Type B pancreatic cell (in vitro differentiated cells): ENCODE measurements at places on chromosomes 1 and 21. TPM values are rescaled to one million over a fixed set of nuclear protein-coding genes. Genes with fewer than 3 reads are reported as not detected.

- no peaks in the 10 kb centered on the region for H3K4me1 ChIP-seq
- no peak for DNase-seq
- H3K27ac ChIP-seq = no peak overlapping the region
- peaks cover 14% of the 10 kb centered on the region for H3K27me3 ChIP-seq
These were observed 58.2 kb upstream of the ADAR start for GRCh38 chr1:154666051-154666790.

GRCh38 chr1:210618369-210618768 lies 289.7 kb downstream of the HHAT start:
- H3K36me3 ChIP-seq = no peaks in the 10 kb centered on the region
- no peak overlapping the region for H3K4me3 ChIP-seq
- no peaks in the 10 kb centered on the region for H3K27me3 ChIP-seq
- DNase-seq = no peak

- H3K27me3 ChIP-seq = no peaks in the 10 kb centered on the region
- H3K4me1 ChIP-seq = no peaks in the 10 kb centered on the region
- H3K4me3 ChIP-seq = no peak overlapping the region
- DNase-seq = no peak
- H3K36me3 ChIP-seq = peaks cover 14% of the 10 kb centered on the region
These were observed 96.2 kb downstream of the ZMYM4 start for GRCh38 chr1:35364741-35365140.

DNA sequence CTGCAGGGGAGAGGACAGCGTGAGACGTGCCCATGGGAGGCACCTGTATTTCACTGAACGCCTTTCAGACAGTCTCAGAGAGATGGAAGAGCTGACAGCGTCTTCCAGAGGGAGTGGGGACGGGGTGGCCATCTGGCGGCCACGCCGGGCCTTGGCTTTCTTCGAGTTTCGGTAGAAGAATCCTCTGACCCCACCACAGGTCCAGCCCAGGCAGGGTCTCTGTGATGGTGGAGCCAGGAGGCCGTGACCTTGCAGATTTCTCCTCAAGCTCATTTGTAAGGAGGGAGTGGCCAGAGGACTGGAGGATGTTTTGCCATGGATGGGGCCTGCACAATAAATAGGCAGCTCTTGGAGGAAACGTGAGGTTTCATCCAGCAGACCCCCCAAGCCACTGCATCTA lies 47.6 kb upstream of the ADARB1 start:
- H3K27me3 ChIP-seq = peaks cover 12% of the 10 kb centered on the region
- no peak overlapping the region for H3K27ac ChIP-seq
- no peaks in the 10 kb centered on the region for H3K36me3 ChIP-seq
- H3K4me3 ChIP-seq = no peak overlapping the region

GRCh38 chr1:114156538-114157274 lies 3.0 kb upstream of the SYT6 start:
- H3K4me1 ChIP-seq = peaks cover 4% of the 10 kb centered on the region
- no peak overlapping the region for H3K27ac ChIP-seq
- no peak overlapping the region for H3K4me3 ChIP-seq
- no peak for DNase-seq
- H3K27me3 ChIP-seq = peaks cover 89% of the 10 kb centered on the region
- no peaks in the 10 kb centered on the region for H3K36me3 ChIP-seq

DNA sequence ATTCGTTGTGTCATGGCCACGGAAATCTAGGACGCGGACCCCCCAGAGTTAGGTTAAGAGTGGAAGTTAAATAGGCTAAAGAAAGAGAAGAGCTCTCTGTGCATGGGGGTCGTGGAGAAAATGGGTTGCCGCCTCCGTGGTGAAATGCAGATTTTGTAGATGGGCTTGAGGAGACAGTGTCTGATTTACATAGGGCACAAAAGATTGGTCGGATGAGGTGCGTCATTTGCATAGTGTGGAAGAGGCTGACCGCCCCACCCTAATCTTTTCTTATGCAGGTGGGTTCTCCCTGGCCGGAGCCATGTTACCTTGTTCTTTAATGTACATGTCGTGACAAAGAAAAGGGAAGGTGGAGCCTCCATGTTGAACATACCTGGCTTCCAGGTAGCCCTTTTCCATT lies 14.3 kb upstream of the SLC5A9 start:
- peaks cover 32% of the 10 kb centered on the region for H3K27me3 ChIP-seq
- no peak overlapping the region for H3K27ac ChIP-seq
- no peaks in the 10 kb centered on the region for H3K4me1 ChIP-seq
- DNase-seq = no peak

- H3K27ac ChIP-seq = no peak overlapping the region
- no peaks in the 10 kb centered on the region for H3K27me3 ChIP-seq
- H3K36me3 ChIP-seq = peaks cover 27% of the 10 kb centered on the region
- H3K4me3 ChIP-seq = no peak overlapping the region
- no peak for DNase-seq
These were observed 153.5 kb downstream of the TGFBR3 start for GRCh38 chr1:91732291-91733107.

DNA sequence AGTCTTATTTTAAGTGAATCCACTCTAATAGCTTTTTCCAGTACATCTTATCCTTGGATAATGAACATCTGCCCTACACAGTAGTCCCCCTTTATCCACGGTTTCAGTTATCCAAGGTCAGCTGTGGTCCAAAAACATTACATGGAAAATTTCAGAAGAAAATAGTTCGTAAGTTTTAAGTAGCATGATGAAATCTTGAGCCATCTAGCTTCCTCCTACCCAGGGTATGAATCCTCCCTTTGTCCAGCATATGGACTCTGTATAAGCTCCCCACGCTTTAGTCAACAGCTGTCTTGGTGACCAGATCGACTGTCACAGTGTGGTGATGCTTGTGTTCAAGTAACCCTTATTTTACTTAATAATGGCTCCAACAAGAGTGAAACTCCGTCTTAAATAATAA lies 2.6 kb downstream of the GLRX2 start:
- no peaks in the 10 kb centered on the region for H3K36me3 ChIP-seq
- H3K4me1 ChIP-seq = peaks cover 22% of the 10 kb centered on the region
- no peak overlapping the region for H3K27ac ChIP-seq
- no peak overlapping the region for H3K4me3 ChIP-seq

DNA sequence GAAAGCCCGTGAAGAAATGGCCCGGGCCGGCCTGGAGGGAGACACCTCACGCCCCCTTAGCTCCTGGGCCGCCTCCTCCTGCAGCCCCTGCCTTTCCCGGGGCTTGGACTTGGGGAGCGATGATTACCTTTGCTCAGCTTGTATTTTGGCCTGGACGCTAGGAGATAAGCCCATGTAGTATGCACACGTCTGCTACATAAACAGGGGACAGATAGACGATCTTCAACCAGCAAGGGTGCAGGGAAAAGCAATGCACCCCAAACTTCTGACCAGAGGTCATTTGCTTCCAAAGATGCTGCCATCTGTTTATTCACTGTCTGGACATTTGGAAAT lies 936 bp downstream of the TP73 start:
- H3K27me3 ChIP-seq = peaks cover 68% of the 10 kb centered on the region
- DNase-seq = no peak
- H3K36me3 ChIP-seq = no peaks in the 10 kb centered on the region
- peaks cover 8% of the 10 kb centered on the region for H3K4me1 ChIP-seq
- H3K27ac ChIP-seq = no peak overlapping the region

- no peak overlapping the region for H3K27ac ChIP-seq
- no peak for DNase-seq
- no peaks in the 10 kb centered on the region for H3K36me3 ChIP-seq
- no peak overlapping the region for H3K4me3 ChIP-seq
These were observed 15.5 kb upstream of the RNF19B start for GRCh38 chr1:32980080-32980479.

DNA sequence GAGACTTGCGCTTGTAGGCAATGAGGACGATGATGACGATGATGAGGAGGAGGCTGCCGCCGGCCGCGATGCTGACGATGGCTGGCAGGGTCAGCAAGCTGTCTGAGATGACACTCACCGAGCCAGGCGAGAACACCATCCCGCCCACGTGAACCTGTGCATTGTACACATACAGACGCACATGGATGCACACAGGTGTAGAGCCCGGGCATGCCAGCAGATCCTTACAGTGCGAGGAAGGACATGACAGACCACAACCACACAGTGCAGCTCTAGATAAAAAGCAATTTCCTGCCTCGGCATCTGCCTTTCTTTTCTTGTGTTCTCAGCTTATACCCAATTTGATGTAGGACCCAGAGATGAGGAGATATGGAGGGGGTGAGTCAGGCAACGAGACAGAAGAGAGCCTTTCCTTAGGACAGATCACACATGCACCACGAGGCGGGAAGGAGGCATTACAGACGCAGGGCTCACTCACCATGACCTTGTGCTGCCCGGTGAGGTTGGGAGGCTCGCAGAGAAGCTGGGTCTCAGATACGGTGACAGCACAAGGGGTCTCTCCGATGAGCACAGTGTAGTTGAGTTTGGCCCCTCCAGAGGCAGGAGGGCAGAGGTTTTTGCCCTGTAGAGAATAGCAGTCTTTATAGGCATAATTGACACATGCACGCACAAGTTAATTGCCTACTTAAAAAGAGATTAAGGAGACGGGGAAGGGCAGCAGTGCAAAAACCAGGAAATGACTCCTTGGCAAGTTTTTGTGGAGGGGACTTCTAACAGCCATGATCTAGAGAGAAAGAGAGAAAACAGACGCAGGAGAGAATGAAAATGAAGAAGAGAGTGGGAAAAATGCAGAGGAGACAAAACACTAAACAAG lies 133.9 kb upstream of the CD34 start:
- no peaks in the 10 kb centered on the region for H3K27me3 ChIP-seq
- H3K4me3 ChIP-seq = no peak overlapping the region
- H3K4me1 ChIP-seq = peaks cover 31% of the 10 kb centered on the region

GRCh38 chr1:44834328-44834727 lies 8.7 kb downstream of the PTCH2 start:
- H3K27ac ChIP-seq = no peak overlapping the region
- peaks cover 20% of the 10 kb centered on the region for H3K4me1 ChIP-seq
- no peak overlapping the region for H3K4me3 ChIP-seq
- no peaks in the 10 kb centered on the region for H3K27me3 ChIP-seq

DNA sequence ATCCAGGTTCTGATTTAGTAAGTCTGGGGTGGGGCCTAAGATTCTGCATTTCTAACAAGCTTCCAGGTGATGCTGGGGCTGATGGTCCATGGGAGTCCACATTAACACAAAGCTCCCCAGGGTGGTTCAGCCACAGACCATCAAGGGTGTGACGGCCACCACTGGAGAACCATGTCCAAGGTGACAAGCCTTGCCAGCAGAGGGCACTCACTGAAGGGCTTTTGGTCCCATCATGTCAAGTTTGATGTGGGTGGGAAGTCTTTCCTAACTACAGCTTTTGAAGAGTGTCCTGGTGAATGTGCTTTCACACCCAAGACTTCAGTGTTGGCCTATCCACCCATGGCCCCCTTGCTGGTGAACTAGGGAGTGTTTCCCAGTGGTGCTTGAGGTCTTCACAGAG lies 67.1 kb downstream of the UBE2T start:
- H3K36me3 ChIP-seq = no peaks in the 10 kb centered on the region
- no peaks in the 10 kb centered on the region for H3K4me1 ChIP-seq
- no peak for DNase-seq
- peaks cover 35% of the 10 kb centered on the region for H3K27me3 ChIP-seq
- no peak overlapping the region for H3K27ac ChIP-seq

- peaks cover 3% of the 10 kb centered on the region for H3K27me3 ChIP-seq
- H3K4me1 ChIP-seq = peaks cover 5% of the 10 kb centered on the region
- H3K27ac ChIP-seq = no peak overlapping the region
- H3K36me3 ChIP-seq = no peaks in the 10 kb centered on the region
These were observed 515.3 kb upstream of the NR5A2 start for GRCh38 chr1:199512037-199512710.

GRCh38 chr1:230303069-230303468 lies 123.1 kb downstream of the PGBD5 start:
- H3K4me3 ChIP-seq = no peak overlapping the region
- H3K4me1 ChIP-seq = no peaks in the 10 kb centered on the region
- DNase-seq = no peak

DNA sequence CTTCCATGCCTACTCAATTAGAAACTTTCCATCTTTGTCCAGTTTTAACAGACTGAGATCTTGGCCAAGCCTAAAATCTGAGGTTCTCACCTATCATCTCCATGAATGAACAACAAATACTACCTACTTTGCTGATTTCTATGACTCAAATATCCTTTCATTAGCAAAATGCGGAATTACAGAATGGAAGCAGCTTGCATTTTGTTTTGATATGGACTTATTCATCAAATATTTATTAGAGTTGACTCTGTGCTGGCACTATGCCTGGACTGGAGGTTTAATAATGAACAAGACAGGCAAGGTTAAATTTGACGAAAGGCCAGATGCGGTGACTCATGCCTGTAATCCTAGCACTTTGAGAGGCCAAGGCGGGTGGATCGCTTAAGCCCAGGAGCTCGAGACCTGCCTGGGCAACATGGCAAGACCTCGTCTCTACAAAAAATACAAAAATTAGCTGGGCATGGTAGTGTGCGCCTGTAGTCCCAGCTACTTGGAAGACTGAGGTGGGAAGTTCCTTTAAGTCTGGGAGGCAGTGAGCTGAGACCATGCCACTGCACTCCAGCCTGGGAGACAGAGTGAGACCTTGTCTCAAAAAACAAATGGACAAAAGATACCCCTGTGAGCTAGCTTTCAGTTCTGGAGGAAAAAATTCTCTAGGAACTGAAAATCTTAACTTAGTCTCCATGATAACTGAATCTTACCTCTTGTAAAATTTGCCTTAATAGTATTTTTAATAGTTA lies 29.4 kb upstream of the SOD1 start:
- H3K4me1 ChIP-seq = peaks cover 7% of the 10 kb centered on the region
- no peak overlapping the region for H3K4me3 ChIP-seq
- H3K36me3 ChIP-seq = no peaks in the 10 kb centered on the region
- no peaks in the 10 kb centered on the region for H3K27me3 ChIP-seq
- no peak for DNase-seq

DNA sequence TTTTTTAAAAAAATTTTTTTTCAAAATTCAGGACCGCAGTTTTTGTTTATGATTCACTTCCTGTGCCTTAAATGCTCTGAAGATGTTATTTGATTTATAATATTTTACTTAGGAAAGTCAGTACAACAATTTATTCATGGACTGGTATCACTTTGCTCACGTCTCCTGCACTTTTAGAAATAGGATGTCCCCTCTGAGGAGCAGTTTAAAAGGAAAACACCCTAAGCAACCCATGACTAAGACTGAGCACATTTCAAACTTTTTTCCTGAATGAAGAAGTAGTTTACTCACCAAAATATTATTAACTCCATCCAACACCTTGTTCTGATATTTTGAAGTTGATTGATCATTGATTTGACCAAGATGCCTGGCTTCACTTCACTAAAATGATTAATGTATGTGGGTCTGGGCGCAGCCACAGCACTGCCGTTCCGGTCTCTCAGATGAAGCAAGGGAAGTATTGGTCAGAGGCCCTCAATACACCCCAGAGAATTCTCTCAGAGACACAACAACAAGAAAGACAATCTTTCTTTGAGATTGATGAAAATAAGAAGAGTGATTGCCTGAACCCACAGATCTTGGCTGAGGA lies 223.9 kb downstream of the TGFB2 start:
- no peaks in the 10 kb centered on the region for H3K36me3 ChIP-seq
- H3K4me1 ChIP-seq = peaks cover 14% of the 10 kb centered on the region
- no peak overlapping the region for H3K27ac ChIP-seq
- no peaks in the 10 kb centered on the region for H3K27me3 ChIP-seq
- DNase-seq = no peak

GRCh38 chr1:156151093-156151688 lies 2.2 kb upstream of the SEMA4A start:
- no peak overlapping the region for H3K4me3 ChIP-seq
- peaks cover 26% of the 10 kb centered on the region for H3K4me1 ChIP-seq
- peaks cover 18% of the 10 kb centered on the region for H3K27me3 ChIP-seq
- H3K27ac ChIP-seq = no peak overlapping the region
- DNase-seq = no peak

RGS8 gene
- 0.33 and 1.1 TPM in 2 replicates for total RNA-seq

DNAJC6 gene
- 4.1 and 10.4 TPM in 2 replicates for total RNA-seq

SLAMF1 gene
- total RNA-seq = not detected in 2 replicates

GJB3 gene
- 6.5 and 19.5 TPM in 2 replicates for total RNA-seq

SPATA45 gene
- total RNA-seq = not detected in 2 replicates

GJB5 gene
- 2.0 and 7.5 TPM in 2 replicates for total RNA-seq

CELA3B gene
- total RNA-seq = not detected in 2 replicates

HPDL gene
- 8.0 and 8.6 TPM in 2 replicates for total RNA-seq
